Right renal pelvis (tissue), 4 donors: ENCODE measurements at places on chromosomes 4 and X. TPM values are rescaled to one million over a fixed set of nuclear protein-coding genes. Genes with fewer than 3 reads are reported as not detected.

SULT1E1 gene
- polyA plus RNA-seq: 628 TPM

DNA sequence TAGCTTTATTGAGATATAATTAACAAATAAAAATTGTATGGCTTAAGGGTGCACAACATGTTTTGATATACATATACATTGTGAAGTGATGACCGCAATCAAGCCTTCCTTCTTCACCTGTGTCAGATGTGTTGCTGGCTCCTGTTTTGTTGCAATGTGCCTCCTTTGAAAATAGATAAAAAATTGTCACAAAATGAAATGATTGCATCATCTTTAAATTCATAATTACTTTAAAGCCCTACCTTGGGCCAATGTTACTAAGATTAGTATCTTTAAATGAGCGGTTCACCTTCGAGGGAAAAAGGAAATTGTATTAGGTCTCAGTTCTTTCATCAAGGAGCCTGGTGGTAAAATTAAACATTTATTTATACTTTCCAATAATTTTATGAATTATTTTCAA, 77.3 kb downstream of the GPRIN3 start:
- no peak for DNase-seq

DNA sequence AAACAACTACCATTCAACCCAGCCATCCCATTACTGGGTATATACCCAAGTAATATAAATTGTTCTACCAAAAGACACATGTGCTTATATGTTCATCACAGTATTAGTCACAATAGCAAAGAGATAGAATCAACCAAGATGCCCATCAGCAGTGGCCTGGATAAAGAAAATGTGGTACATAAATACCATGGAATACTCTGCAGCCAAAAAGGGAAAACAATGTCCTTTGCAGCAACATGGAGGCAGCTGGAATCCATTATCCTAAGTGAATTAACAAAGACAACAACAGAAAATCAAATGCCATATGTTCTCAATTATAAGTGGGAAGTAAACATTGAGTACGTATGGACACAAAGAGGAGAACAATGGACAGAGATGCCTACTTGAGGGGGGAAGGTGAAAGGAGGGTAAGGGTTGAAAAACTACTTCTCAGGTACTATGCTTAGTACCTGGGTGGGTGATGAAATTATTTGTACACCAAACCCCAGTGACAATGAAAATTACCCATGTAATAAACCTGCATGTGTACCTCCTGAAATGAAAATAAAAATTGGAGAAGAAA, 632.1 kb upstream of the AADAT start:
- no peak for DNase-seq

- DNase-seq: peak; percentile 25
Measured at GRCh38 chr4:54063737-54064316, 578 bp downstream of the CHIC2 start.
